Forelimb muscle (tissue), 1 donor: ENCODE measurements at places on chromosomes 11 and 22. TPM values are rescaled to one million over a fixed set of nuclear protein-coding genes. Genes with fewer than 3 reads are reported as not detected.

DNA sequence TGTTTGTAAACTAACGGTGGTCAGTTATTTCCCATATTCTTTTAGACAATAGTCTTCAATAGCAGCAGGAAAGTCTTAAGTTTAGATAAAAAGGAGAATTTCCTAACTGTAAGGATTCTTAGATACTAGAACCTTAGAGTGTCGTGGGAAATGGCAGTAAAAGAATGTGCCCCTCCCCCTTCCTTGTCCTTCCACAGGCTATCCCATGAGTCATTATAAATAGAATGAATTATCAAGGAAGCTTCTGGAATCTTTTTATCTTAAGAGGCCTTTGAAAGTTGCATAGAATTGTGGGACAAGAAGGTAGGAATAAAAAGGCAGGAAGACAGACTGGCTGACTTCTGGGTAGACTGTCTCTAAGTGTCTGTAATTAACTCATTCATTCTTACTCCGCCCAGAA lies 165.2 kb upstream of the TBCEL start:
- DNase-seq = no peak

Gene MRPL17
- 62.7 TPM for polyA plus RNA-seq

GRCh38 chr22:20584029-20584871 lies 76.8 kb downstream of the MED15 start:
- no peak for DNase-seq

DNA sequence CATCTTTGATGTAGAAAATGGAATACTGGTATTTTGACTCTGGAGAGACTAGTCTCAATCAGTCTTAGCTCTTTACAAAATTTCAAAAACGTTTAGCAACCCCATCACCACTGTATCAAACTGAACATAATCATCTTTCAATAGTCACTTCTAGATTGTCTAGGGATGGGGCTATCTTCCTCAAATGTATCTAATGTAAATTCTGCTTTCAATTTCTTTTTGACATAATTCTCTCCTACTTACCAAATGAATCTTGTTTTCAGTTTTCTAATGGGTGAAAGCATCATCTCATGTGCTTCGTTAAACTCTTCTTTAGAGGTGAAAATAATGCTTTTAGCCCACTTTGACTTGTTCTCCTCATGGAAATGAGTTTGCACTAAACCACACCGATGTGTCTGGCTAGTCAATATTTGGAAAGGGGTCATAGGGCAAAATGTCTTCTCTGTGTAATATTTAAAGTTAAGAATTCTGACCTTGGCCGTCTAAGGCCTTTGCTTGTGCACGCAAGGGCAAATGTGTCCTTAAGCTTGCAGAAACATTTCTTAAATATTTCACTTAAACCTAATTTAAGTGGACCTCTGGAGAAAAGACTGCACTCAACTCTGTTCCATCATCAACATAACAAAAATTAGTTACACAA lies 5.2 kb downstream of the SIK3 start:
- no peak for DNase-seq
